ENCODE measurements at places on chromosomes 16 and 17.

DNA sequence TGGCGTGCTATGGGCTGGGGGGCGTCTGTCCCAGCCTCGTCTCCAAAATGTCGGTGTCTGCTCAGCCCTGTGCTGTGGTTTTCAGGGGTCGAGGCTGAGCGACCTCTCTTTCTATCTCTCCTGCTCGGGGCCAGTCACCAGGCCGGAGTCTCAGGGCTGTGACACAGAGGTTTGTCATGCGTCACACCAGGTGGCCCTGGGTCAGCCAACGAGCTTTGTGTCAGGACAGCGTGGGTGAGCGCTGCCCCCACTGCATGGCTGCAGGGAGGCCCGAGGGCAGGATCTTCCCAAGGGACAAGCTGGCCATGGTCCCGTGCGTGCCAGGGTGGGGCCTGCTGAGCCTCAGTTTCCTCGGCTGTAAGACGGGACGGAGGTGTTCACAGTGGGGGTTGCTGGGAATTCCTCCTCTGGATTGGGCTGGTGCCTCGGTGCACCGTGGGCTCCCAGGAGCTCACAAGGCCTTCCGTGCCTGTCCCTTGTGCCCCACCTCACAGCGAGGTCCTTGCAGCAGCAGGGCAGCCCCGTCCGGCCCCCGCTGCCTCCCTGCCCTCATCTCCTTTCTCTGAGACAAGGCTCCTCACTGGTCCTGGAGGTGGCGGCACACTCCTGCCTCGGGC is 50.5 kb downstream of the CBFA2T3 start:
- DNase-seq, result no peak

- DNase-seq, result no peak
These were observed 21.4 kb downstream of the TNFRSF13B start for GRCh38 chr17:16950488-16950887.

DNA sequence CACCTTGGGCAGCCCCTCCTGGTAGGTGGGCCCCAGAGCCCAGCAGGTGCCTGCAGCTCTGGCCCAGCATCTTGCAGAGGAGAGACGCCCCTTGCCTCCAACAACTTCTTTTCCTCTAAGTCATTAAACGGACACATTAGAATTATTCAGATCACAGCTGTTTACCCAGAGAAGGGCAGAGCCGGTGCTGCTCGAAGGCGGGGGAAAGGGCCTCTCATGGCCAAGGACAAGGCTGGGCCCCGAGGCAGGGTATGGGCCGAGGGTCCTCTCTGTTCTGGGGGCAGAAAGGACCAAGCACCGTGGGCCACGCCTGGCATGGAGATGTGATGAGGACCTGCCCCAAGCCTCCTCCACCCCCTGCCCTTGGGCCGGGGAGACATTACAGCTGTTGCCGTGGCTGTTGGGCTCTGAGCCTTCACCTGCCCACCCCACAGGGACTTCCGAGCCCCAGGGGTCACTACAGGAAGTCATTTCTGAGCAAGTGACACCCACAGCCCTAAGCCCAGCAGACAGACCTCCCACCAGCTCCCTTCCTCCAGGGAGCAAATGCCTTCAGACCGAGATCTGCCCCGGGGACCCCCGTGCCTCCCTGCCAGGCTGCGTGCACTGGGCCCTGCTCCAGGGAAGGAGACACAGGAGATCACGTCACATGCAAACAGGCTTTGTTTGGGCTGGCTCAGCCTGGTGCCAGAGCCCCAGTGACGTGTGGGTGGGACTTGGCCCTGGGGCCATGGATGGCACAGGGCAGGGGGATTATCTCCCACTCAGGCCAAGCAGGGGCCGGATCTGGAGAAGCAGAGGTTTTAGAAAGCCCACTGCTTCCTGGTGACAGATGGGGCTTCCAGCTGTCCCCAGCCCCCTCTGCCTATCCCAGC is 699 bp upstream of the PVALEF start:
- no peak for DNase-seq

DNA sequence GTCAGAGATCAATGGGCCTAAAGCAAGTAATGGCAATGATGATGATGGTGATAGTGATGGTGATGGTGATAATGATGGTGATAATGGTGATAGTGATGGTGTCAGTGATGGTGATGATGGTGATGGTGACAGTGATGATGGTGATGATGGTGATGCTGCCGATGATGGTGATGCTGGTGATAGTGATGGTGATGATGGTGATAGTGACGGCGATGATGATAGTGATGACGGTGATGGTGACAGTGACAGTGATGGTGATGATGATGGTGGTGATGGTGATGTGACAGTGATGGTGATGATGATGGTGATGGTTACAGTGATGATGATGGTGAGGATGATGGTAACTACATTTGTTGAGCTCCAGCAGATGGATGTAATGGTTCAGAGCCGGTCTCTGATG is 30.8 kb upstream of the OR4D1 start:
- no peak for DNase-seq

GRCh38 chr17:17079761-17080160 is 37.5 kb downstream of the MPRIP start:
- DNase-seq, result no peak

DNA sequence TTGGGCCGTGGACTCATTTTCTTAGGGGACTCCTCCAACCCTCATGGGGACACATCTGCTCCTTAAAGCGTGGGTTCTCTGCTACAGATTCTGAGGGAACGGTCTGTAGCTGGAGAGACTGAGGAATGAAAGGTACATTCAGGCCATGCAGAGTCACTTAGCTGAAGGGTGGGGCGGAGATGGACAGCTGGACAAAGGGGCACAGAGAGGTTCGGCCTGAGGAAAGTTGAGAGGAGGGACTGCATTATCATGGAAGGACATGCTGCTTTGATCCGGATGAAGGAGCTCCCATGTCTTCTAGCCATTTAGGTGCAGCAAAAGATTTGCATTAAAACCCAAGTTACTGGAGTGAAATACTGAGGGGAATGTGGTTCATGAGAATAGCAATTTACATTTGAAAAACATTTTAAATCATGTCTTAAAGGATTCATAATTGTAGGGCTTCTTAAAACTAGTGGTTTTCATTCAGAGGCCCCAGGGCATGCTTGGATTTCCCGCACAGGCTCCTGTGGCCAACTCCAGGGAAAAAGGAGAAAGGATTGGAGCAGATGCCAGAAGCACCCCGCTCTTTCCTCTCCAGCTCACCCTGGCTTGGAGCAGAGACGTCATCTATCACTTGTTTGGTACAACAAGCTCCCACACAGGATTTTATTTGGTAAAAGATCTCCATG is 54.2 kb downstream of the CDRT4 start:
- DNase-seq, result no peak
